Cortex of kidney (tissue), 1 donor: ENCODE measurements at places on chromosomes 7 and 10.

GRCh38 chr7:128827971-128828711, 2.1 kb upstream of the FLNC start:
- no peak for DNase-seq

DNA sequence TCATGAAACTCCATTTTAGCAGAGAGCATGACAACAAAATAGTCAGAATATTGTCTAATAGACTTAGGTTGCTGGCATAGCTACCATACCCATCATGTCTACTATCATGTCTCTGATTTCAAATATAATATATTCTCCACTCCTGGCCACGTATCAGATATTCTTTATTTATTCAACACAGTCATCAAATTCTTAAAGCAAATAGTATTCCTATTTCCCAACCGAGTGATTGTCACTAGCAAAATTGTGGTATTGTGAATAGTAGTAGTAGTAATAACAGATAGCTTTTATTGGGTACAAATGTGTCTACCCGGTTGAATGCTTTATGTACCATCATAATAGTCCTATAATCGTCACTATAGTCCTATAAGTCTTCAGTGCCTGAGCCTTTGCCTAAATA, 918.6 kb downstream of the KCNMA1 start:
- DNase-seq, result no peak

DNA sequence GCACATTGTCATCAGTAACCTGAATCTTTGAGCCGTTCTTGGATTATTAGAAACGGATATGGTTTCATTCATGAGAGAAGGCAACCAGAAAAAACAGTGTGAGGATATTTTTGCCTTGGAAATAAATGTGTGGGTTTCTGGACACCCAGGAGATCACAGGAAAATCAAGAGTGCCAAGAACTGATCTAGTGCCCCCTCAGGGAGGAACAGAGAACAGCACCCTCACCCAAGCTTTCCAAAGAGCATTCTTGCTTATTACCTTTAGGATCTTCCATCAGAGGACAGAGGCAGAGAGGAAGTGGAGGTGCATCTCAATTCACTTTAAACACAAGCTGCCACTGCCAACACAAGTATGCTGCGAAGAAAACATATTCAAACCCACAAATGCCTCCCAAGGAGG, 851.5 kb upstream of the COBL start:
- no peak for DNase-seq

- no peak for DNase-seq
Measured at GRCh38 chr10:3476186-3476585, 303.6 kb upstream of the PITRM1 start.

DNA sequence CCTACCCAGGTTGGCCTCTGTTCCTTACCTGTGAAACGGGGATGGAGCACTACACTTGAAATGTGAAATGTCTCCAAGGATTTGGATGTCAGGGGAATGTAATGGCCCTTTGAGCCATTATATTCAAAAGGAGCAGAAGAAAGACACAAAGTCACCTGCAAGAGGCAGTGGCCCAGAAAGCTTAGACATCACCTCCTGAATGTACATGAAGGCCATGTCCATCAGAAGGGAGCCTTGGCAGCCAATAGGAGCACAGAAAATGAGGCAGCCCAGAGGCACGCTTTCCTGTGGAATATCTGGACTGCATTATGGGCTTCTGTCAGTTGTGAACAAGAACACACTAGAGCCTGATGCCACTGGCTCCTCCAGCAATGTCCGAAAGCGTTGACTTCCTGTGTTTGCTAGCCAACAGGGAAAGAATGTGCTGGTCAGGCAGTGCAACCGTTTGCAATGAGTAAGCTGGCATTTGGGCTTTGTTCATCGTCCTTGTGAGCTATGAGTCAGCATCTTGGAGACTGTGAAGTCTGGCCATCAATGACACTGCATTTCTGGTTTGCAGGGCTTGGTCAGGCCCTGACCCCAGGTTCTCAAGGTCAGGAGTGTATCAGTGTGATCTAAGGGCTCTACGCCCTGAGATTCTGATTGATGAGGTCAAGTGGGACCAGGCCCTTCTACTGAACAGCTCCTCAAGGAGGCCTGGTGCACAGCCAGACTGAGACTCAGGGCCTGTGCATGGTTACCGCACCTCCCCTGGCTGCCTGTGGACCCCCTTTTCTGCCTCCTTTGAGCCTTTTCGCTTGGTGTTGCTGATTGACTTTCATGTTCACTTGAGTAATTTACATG, 222.4 kb downstream of the RPS24 start:
- DNase-seq, result no peak

- no peak for DNase-seq
Measured at GRCh38 chr7:30970074-30970473, 6.3 kb downstream of the GHRHR start.

GRCh38 chr7:129513546-129513945, 11.2 kb downstream of the SMKR1 start:
- DNase-seq, result no peak

DNA sequence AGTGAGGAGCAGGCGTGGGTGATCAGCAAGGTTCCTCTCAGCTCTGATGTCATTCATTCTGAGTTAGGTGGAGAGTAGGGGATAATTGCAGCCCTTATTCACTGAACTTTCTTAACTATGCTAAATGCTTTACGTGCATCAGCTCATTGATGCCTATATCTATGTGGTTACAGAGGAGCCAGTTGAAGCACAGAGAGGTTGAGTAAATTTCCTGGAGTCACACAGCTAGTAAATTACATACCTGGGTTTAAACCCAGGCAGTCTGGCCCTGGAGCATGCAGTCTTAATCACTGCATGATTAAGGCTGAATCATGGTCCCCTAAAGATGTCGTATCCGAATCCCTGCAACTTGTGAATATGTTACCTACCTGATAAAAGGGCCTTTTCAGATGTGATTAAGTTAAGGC, 99.6 kb downstream of the GRK5 start:
- DNase-seq, result no peak

GRCh38 chr10:20616056-20616671, 280.9 kb downstream of the NEBL start:
- DNase-seq, result no peak

DNA sequence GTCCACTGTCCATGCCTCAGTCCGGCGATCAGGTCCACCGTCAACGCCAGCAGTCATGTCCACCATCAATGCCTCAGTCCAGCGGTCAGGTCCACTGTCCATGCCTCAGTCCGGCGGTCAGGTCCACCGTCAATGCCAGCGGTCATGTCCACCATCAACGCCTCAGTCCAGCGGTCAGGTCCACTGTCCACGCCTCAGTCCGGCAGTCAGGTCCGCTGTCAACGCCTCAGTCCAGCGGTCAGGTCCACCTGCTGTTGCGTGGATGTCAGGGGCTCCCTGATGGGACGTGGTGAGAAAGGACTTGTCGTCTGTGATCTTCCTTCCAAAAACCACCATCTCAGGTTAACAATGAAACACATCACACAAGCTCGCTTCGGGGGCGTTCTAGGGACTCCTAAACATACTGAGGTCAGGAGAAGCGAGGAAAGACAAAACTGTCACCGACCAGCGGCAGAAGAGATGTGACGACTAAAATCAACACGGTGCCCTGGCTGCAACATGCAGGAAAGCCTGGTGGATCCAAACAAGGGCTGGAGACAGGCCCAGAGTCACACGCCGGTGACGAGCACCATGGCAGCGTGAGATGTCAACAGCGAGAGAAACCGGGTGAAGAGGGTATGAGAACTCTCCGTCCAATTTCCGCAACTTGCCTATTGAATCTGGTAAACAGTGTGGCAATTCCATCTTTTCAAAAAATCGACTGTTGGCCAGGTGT, 264.2 kb downstream of the MAD1L1 start:
- no peak for DNase-seq

- DNase-seq, result no peak
Measured at GRCh38 chr10:66783316-66783715, 142.5 kb upstream of the LRRTM3 start.

GRCh38 chr10:77305650-77306632, 331.7 kb downstream of the KCNMA1 start:
- DNase-seq, result no peak

GRCh38 chr7:78472519-78472918, 673.9 kb downstream of the PHTF2 start:
- no peak for DNase-seq

DNA sequence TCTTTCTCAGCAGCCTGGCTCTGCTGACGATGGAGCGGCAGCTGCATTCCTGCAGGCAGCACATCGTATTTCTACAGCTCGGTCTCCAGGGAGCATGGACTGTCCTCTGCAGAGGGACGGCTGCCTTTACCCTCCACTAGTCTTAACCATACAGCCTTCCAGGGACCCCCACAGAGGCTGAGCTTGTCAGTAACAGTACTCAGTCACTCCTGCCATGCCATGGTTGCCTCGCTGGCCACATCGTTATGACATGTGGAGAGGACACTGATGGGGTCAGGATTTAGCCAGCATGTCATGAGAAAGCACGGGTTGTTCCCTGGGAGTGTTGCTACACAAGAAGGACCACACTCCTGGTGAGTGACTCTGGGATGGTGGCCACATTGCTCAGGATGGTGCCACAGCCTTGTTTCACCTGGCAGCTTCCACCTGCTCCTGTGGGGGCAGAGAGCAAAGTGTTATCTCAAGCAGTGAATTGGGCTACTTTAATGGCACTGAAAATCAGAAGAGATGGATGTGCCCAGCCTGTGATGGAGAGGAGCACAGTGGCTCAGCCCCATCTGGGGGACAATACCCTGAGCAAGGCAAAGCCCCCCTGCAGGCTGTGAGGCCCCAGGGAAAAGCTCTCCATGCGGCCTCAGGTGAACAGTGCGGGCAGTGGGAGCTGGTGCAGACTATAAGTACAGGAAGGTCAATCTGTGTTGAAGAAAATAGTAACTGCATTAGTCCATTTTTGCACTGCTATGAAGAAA, 443.9 kb downstream of the TCERG1L start:
- DNase-seq, result no peak

GRCh38 chr10:80168679-80169380, 36.3 kb downstream of the PLAC9 start:
- no peak for DNase-seq

DNA sequence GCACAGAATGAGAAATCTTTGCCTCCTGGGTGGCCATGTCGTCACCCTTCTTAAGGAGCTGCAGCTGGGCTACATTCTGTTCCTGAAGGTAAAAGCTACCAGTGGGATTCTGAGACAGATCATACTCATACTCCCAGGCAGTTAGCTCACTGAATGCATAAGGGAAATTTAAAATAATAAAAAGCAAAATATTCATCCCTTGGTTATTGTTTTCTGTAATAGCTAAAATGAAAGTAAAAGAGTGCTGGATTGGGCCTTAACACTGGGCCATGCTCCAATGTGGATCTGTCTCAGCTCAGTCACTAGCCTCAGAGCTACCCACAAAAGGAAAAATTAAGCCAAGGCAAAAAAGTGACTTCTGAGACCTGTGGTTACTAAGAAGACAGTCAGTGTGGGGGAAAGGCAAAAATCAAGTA, 8.9 kb upstream of the DYNC2I1 start:
- DNase-seq, result no peak

DNA sequence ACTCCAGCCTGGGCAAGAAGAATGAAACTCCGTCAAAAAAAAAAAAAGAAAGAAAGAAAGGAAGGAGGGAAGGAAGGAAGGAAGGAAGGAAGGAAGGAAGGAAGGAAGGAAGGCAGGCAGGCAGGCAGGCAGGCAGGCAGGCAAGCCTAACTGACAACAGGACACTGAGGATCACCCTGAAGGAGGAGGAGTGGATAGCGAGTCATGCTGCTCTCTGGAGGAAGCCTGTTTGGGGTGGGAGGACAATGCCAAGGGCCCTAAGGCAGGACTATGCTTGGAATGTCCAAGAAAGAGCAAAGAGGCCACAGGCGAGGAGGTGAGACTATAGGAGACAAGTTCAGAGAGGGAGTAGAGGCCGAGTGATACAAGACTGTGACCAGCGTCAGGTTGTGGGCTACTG, 107.0 kb upstream of the PARD3 start:
- DNase-seq, result no peak

DNA sequence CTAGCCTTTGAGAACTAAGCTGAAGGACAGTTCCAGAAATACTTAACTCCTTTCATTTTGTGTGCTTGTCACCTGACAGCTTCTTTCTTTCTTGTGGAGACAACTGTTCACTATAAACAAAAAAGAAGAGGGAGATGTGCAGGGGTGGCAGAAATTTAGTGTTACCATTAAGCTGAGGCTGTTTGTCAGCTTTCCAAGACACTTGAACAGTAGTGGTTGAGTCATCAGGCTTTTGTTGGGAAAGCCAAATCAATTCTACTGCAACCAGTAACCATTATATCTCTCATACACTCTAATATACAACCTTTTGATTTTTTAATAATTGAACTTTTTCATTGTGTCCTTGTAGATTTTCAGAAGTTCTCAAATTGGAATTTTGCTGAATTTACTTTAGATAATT, 75.3 kb downstream of the POLL start:
- no peak for DNase-seq

- DNase-seq, result no peak
Measured at GRCh38 chr7:37927773-37928444, 7.5 kb downstream of the EPDR1 start.

DNA sequence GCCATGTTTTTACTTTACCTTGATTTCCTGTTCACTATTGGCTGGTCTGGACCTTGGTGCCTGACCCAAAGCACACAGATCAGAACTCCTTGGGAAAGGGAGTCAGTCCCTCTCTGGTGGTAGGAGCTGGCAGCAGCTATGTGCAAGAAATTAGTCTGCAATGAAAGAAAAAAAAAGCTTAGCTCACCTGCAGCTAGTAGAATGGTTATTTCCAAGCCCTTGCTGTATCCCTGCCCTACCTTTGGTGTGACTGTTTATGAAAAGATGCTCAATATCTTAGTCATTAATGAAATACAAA, 68.1 kb upstream of the PAPSS2 start:
- no peak for DNase-seq

- DNase-seq, result no peak
Measured at GRCh38 chr7:129553899-129554461, 51.6 kb downstream of the SMKR1 start.

DNA sequence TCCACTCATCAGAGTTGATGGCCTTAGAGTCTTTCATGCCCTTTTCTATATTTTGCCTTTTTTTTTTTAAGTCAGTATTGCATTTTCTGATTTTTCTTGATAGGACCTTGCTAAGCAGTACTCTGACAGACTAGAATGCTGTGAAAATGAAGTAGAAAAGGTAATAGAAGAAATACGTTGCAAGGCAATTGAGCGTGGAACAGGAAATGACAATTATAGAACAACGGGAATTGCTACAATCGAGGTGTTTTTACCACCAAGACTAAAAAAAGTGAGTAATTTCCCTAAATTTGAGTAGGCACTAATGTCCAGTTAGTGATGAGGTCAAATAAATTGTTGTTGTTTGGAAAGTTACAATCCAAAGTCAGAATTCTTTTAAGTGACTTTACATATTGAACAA, 7.4 kb downstream of the NUB1 start:
- no peak for DNase-seq

GRCh38 chr7:100859856-100860255, 7.3 kb upstream of the TRIP6 start:
- DNase-seq, result no peak

DNA sequence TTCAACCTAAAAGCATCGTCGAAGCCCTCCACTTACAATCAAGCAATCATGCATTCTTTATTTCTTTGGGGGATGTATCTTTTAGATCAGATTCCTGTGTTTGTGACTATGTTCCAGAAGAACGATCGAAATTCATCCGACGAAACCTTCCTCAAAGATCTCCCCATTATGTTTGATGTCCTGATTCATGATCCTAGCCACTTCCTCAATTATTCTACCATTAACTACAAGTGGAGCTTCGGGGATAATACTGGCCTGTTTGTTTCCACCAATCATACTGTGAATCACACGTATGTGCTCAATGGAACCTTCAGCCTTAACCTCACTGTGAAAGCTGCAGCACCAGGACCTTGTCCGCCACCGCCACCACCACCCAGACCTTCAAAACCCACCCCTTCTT, 13.8 kb downstream of the GPNMB start:
- no peak for DNase-seq
